ENCODE measurements at places on chromosomes 5 and 9.
A peak's percentile ranks its signal among the peaks of the same experiment; 100 is the strongest.

DNA sequence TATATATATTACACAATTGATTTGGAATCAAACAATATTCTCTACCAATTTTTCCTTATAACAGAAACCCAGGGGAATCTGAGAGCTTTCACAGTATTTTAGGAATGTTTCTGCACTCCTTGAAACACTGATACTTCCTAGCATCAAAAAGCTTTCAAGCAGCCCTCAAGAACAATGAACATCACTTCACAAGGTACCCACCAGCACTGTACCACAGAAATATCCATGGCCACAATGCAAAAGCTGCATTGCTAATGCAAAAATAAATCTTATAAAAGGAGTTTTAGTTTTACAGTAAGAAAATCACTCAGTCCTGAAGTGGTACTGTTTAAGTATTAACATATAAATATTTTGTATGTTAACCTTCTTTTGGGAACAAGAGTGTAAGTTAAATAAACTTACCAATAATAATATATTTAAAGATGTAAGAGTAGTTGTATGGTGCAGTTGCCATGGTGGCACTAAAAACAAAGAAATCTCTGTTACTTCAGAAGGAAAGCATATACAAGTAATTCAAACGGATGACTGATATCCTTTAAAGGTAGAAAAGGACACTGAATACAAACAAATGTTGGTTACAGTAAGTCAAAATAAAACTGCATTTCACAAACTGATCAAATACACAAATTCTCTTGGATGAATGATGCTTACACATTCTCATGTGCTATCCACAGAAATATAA, 8.6 kb downstream of the RAB14 start:
- DNase-seq: no peak

GRCh38 chr9:89933578-89933977, 328.8 kb downstream of the GADD45G start:
- DNase-seq: no peak

DNA sequence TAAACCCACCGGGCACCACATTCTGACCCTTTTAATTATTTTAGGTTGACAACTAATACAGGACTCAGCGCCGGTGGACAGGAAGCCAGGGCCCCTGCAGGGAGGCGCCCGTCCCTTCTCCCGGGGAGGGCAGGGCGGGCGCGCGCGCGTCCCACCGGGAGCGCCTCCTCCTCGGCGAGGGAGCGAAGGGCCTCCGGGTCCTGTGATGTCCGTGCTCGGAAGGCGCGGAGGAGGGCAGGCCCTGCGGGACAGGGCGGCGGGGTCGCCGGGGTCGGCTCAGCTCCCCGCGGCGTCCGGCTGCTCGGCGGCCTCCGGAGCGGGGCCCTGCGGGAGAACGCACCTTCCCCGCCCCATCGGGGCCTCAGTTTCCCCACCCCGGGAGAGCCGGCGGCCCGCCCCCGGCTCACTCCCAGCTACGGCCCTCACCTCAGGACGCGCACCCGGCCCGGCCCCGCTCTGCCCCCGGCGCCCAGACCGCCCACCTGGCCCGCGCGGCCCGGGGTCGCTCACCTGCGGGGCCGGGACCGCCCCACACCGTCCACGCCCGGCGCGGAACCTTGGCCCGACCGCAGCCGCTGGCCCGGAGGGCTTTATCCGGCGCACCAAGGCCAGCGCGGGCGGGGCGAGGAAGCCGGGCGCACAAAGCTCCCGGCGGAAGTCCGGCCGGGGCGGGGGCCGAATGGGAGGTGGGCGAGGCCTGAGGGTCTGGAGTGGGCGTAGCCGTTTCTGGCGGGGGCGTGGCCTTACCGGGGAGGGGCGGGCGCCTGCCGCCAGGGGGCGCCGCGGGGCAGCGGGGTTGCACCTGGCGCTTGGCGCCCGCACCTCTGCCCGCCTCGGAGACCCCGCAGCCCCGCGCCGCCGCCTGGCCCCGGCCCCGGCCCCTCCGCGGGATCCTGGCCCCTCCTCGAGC, at the start of the genes EXD3 and NOXA1:
EXD3 (minus strand) TSS at position 559 of the 910 bp plus-strand sequence. CDS start 27,805 bp downstream, outside the sequence.
NOXA1 (plus strand) TSS at position 790 of the 910 bp plus-strand sequence. CDS start 137 bp downstream, outside the sequence.
- DNase-seq: peak; percentile 92

DNA sequence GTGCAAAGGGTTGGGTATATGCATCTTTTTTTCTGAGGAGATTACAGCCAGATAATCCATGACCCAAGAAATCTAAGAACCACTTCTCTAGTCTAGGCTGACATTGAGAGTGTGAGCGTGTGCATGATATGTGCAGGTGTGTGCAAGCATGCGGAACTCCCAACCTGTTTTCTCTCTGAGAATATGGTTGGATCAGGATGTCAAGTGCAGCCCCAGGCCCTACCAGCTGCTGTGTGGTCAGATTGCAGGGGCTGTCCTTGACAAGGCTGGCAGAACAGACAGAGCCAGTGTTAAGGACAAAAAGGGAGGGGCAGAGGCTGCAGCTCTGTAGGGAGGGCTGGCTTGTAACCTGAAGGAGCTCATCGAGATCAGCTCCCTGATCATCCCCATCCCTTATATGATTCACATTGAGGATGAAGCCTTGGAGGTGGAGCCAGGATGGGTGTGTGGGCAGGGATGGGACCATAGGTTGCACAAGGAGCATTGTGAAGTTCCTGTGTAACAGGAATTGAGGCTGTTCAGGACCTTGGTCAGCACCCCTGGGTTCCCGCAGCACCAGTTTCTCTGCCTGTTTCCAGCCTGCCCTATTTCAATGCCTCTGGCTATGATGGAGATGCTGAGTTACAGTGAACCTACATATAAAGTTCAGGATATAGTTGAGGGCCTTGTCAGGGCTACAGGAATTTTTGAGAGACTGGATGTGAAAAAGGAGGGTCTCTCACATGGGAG, 52.6 kb upstream of the ARAP3 start:
- DNase-seq: peak; percentile 72

DNA sequence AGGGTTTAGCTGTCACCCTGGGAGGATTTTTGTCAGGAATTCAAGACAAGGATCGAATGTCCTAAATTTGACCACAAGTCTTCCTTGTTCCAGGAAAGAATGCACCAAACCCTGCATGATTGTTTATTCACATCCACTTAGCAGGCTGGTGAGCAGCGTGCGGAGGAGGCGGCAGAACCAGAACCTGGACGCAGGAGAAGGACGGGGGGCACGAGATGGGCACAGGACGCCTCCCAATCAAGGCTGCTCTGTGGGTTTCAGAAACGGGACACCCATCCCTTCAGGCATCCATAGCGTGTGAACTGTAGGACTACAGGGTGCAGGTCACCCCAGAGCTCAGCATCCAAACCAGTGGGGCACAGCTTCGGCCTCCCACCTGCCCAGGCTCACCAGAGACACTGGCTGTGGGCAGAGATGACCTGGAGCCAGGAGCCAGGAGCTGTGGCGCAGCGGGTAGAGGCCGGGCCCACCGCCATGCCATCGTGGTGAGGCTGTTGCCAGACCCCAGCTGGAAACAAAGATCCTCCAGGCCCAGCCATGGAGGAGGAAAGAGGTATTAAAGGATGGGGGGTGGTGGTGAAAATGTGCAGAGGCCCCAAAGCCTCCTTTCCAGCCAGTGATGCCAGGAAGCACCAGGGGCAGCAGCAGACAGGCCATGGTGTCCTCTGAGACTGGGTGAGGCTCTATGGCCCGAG, 32.3 kb upstream of the ADAMTS2 start:
- no peak for DNase-seq

DNA sequence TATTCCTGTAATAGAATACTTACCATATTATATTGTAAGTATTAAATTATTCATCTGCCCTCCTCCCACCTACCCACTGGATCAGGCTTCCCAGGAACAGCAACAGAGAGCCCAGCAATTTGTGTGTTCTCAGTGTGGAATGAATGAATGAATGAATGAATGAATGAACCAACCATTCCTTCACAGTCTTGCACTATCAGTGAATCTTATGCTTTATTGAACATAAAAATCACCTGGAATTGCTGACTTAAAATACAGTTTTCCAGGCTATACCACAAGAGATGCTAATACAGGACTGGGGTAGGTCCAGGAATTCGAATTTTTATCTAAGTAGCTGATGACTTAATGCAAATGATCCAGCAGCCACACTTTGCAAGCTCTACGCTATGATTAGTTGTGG, 51.6 kb downstream of the DOCK8 start:
- DNase-seq: no peak

GRCh38 chr9:72440992-72441847, 76.2 kb upstream of the ZFAND5 start:
- no peak for DNase-seq

DNA sequence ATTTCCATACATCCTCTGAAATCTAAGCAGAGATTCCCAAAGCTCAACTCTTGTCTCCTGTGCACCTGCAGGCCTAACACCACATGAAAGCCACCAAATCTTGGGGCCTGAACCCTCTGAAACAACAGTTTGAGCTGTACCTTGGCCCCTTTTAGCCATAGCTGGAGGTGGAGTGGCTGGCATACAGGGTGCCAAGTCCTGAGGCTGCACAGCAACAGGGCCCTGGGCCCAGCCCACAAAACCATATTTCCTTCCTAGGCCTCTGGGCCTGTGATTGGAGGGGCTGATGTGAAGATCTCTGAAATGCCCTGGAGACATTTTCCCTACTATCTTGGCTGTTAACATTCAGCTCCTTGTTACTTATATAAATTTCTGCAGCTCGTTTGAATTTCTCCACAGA, 26.5 kb downstream of the DOCK2 start:
- no peak for DNase-seq

- no peak for DNase-seq
These were observed 158.3 kb upstream of the PITX1 start for GRCh38 chr5:135192351-135192750.

DNA sequence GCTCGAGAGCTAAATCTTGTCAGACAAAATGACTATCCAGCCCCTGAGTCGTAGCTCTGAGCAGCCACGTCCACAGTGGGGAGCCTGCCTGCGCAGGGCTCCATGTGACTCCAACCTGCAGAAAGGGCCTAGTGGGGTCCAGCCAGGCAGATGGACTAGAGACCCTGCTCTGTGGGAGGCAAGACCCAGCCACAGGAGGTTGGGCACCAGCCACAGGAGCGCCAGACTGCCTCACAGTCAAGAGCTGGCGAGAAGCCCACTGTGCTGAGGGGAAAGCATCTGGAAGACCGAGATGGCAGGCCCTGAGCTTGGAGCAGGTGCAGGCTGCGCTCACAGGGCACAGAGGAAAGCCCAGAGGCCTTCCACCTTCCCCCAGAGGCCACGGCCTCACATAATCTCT, 61.4 kb downstream of the C5orf15 start:
- no peak for DNase-seq

GRCh38 chr5:123035918-123036390, 571 bp downstream of the PPIC start:
- DNase-seq: peak; percentile 52

DNA sequence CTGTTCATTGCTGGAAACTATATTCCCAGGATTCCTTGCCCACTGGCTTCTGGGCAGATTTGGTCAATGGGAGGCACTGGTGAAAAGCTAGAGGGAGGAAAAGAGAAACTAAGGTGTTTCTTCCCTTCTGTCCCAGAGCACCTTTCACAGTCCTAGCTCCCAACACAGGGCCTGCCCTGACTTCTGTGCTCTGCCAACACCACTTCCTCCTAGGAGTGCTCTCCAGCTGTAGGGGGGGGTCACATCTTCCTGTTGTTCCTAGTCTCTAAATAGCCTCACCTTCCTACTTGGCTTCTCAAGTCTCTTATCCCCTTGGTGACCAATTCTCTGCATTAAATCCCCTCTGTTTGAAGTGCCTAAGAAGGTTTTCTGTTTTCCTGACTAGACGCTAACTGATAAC, 115.4 kb downstream of the ADRB2 start:
- DNase-seq: no peak

DNA sequence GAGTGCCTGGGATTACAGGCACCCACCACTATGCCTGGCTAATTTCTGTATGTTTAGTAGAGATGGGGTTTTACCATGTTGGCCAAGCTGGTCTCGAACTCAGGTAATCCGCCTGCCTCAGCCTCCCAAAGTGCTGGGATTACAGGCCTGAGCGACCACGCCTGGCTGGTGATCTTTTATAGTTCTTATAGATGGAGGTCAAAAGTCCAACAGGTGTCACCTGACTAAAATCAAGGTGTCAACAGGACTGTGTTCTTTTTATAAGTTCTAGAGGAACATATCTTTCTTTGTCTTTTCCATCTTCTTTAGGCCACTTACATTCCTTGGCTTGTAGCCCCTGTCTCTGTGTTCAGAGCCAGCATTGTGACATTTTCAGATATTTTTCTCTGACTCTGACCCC, 155.5 kb upstream of the SLC12A2 start:
- no peak for DNase-seq

DNA sequence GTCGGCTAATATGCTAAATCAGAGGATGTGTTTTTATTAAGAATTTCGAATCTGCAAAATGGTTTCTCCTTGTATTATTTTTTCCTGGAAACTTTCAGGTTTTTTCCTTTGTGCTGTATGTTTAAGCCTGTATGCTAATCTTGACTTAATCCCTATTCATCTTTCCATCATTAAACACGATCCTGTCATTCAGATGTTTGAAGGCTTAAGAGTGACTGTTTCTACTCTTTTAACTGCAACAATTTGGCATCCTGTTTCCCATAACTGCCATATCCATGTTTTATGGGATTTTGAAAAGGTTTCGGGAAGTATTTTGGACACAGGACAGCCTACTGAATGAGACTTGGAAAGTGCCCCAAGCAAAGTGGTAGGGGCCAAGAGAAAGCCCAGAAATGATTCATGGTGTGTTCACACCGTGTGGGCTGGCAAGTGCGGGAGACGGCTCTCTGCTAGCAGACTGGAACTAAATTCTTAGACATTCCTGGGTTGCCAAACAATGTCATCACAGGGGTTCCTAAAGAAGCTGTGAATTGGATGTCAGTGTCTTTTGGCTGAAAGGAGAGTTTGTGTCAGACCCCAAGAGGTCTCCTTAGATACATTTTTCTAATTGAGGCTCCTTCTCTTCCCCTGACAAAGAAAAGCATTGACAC, 125.4 kb upstream of the ADAMTS16 start:
- DNase-seq: peak; percentile 57

GRCh38 chr9:104009826-104010225, 84.3 kb upstream of the SMC2 start:
- DNase-seq: no peak

DNA sequence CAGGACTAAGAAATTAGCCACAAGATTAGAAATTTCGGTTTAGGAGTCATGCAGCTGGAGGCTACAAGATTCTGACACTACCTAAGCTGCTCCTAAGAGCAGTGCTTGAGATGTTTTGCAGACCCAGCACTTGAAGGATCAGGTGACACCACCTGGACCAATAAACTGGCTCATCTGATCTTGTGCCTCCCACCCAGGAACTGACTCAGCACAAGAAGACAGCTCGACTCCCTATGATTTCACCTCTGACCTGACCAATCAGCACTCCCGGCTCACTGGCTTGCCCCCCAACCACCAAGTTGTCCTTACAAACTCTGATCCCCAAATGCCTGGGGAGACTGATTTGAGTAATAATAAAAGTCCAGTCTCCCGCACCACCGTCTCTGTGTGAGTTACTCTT, 170.4 kb downstream of the TTC39B start:
- DNase-seq: no peak

DNA sequence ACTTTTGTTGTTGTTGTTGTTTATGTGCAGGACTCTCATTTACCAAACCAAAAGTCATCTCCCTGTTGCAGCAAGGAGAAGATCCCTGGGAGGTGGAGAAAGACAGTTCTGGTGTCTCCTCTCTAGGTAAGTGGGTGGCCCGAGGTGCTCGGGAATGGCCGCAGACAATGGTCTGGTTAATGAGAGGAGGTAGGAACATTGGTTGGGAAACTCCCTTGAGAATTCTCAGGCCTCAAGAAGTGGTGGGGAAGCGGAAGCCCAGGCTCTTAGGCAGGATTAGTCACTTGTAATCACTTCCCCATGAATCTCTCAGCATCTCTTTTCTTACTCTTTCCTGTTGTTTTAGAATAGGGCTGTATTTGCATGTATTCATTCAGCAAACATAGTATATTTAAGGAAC, 7.2 kb downstream of the ZNF354B start:
- DNase-seq: no peak
